ENCODE measurements at places on chromosomes 7 and 10.

DNA sequence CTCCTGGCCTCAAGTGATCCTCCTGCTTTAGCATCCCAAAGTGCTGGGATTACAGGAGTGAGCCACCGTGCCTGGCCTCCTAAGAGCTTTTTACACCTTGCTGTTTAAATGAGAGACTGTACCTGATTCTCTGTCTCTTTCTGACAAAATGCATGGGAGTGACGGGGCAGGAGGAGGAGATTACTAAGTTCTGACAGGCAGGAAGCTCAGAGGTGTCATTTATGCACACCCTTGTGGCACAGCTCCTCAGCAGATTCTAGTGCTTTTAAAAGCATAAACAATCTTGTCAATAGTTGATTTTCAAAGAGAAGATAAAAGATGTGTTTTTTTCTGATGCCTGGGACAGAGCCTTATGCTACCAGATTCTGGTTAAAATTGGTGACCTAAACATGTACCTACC, 39.7 kb upstream of the STEAP4 start:
- no peak for DNase-seq

- DNase-seq: peak; percentile 27
These were observed 2.0 kb upstream of the ZNF398 start for GRCh38 chr7:149145031-149145845.

GRCh38 chr7:27151931-27152815, at the start of gene HOXA3:
Gene HOXA3 (minus strand): TSS chr7:27152583. CDS start chr7:27110640, 41,943 bp downstream.
- peak; percentile 94 for DNase-seq

GRCh38 chr7:115387137-115387536, 465.2 kb downstream of the MDFIC start:
- no peak for DNase-seq

- DNase-seq: peak; percentile 6
These were observed 18.8 kb downstream of the NEBL start for GRCh38 chr10:20877986-20878983.

DNA sequence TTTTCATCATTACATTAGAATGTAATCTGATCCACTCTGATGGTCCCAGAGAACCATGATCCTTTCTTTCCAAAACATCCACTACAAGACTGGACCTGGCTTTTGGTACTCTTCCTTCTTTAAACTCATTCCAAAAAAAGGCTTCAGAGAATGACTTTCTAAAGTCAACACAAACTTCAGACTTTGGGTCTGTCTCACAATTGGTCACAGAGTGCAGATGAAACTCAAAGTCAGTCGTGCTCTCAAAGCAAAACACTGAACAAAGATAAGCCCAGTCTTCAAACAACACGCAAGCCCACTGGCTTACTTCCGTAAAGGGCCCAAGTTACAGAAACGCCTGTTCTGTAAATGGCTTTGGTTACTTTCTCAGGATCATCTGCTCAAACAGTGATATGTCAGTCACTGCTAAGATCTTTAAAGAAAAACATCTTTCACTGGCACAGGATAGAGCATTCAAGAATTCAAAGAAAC, 250.9 kb upstream of the MKLN1 start:
- no peak for DNase-seq

GRCh38 chr10:101122270-101123084, 8.6 kb upstream of the TLX1 start:
- DNase-seq: no peak

DNA sequence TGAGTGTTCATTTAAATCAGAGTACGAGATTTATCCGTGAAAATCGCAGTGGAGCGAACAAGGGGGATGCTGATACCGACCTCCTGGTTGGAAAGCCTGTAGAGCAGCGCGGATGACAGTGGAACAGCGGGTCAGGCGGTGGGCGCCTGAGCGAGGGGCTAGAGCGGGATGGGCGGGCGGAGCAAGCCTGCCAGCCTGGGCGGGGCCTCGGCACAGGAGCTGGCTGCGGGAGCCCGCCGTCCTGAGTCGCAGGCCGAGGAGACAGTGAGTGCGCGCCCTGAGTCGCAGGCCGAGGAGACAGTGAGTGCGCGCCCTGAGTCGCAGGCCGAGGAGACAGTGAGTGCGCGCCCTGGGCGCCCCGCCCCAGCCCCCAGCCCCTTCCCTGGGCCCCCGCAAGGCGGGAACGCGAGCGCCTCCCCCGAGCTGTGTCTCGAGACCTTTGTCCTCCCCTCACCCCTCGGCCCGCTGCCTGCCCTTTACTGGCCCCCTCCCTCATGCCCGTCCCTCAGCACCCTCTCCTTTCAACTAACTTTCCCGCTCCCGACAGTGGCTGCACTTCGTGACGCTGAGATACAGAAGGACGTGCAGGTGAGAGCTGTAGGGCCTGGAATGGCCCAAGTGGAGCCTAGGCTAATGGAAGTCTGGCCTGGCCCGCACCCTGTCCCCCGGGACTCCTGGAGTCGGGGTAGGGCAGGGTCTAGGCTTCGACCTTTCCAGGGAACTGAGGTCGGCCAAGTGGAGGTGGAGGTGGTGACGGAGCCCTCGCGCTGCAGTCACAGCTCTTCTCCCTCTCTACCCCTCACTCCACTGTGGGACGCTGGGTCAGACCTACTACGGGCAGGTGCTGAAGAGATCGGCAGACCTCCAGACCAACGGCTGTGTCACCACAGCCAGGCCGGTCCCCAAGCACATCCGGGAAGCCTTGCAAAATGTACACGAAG, at the start of gene AS3MT:
TSS of gene AS3MT (plus strand) at position 213 of the 941 bp plus-strand sequence. CDS start at position 336, 123 bp downstream.
- DNase-seq: no peak

GRCh38 chr7:86943447-86943846, 116.0 kb downstream of the ELAPOR2 start:
- DNase-seq: no peak

DNA sequence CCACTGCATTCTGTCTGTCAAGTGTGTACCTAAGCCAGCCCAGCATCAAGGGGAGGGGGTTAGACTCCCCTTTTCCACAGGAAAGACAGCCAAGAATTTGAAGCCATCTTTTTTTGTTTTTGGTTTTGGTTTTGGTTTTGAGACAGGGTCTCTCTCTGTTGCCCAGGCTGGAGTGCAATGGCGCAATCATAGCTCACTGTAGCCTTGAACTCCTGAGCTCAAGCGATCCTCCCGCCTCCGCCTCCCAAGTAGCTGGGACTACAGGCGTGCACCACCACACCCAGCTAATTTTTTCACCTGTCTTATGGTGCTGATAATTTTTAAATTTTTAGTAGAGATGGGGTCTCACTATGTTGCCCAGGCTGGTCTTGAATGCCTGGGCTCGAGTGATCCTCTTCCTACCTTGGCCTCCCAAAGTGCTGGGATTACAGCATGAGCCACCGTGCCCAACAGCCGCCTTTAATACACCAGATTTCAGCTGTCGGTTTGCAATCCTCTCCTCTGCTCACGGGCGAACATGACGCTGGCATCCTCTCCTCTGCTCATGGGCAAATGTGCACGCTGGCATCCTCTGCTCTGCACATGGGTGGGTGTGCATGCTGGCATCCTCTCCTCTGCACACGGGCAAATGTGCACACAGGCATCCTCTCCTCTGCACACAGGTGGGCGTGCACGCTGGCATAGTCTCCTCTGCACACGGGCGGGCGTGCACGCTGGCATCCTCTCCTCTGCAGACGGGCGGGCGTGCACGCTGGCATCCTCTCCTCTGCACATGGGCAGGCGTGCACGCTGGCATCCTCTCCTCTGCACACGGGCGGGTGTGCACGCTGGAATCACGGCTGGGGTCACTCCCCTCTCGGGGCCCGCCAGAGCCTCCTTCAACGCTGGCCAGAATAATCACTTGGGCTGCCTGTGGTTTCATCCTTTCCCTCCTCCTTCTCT, 56.0 kb upstream of the PDGFA start:
- DNase-seq: no peak

GRCh38 chr7:2374830-2375728, 20.5 kb downstream of the EIF3B start:
- DNase-seq: no peak

DNA sequence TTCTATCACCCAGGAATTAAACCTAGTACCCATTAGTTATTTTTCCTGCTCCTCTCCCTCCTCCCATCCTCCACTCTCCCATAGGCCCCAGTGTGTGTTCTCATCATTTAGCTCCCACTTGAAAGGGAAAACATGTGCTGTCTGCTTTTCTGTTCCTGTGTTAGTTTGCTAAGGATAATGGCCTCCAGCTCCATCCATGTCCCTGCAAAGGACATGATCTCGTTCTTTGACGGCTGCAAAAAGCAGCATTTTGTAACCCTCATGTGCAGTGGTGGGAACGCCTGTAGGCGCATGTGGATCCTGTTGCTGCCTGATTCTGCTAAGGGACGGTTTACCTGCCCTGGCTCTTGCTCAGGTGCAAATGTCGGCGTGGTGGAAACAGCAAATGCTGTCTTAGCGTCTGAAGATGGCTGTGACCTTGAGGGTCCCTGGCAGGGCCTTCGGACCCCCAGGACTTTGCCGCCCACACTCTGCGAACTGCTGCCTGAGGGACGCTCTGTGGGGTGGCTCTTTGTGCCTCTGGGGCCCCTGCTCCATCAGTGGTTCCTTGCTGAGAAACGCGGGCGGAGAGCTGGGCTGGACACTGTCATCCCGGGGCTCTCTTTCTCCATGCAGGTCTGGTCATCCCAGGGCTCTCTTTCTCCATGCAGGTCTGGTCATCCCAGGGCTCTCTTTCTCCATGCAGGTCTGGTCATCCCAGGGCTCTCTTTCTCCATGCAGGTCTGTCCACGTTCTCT, 5.6 kb upstream of the MTG1 start:
- no peak for DNase-seq

- DNase-seq: no peak
These were observed 12.9 kb downstream of the CDH23 start for GRCh38 chr10:71409516-71410104.

- DNase-seq: no peak
These were observed 137.3 kb downstream of the ELMO1 start for GRCh38 chr7:37311355-37311754.

DNA sequence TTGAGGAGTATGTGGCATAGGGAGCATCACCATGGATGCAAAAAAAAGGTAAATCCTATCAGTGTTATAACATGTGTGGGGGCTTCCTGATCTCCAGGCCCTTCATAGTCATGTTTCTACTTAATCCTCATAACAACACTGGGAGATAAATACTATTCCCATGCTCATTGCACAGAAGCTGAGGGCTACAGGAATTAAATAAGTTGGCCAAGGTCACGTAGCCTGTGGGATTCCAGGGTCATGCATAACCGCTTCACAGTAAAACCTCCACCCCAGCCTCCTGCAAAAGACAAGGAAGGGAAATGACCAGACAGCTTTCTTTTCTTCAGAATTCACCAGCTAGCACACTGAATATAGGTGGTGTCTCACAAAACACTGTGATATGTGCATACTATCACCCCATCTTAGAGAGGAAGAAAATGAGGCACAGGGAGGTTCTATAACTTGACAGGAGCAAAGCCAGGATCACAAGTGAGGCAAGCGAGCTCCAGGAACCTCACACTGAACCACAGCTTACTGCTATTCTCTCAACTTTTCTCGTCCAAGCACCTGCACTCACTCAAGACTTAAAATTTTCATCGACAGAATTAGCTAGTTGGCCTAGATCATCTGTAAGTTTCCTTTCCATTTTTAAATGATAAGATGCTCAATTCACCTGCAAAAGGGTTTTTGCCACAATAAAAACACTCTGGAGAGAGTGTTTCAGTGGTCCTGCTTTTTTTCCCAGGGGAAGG, 13.4 kb downstream of the JAZF1 start:
- DNase-seq: no peak

DNA sequence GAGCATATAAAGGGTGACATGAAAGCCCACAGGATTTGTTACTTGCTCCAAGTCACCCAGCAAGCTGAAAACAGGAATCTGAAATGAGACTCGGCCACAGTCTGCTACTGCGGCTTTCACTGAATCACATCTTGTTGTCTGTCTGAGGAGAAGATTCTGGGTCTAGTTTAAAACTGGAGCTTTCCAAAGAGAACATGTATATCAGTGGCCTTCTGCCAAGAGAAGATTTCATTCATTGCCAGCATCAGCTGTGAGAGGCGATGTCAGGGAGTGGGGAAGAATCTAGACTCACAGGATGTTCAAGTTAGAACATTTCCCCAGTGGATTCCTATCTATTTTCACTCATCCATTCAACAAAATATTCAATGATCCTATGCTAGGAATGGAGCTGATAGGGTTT, 122.8 kb downstream of the GALNT17 start:
- DNase-seq: no peak

DNA sequence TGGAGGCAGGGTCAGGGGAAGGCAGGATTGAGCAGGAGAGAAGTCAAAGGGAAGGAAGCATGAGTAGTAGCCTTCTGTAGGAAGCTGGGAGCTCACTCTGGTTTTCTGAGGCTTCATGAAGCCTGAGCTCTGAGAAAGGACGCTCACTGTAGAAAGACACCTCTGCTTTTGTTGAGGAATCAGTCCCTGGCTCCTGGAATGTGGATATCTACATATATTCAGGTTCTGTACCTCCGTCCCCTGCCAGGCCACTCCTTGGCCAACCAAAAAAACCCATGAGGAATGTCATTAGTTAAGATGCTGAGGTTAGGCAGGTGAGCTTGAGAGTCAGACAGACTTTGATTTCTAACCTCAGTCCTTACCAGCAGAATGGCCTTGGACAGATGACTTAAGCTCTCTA, 283.5 kb upstream of the HABP2 start:
- DNase-seq: no peak

GRCh38 chr10:1824928-1825327, 87.6 kb upstream of the ADARB2 start:
- no peak for DNase-seq

DNA sequence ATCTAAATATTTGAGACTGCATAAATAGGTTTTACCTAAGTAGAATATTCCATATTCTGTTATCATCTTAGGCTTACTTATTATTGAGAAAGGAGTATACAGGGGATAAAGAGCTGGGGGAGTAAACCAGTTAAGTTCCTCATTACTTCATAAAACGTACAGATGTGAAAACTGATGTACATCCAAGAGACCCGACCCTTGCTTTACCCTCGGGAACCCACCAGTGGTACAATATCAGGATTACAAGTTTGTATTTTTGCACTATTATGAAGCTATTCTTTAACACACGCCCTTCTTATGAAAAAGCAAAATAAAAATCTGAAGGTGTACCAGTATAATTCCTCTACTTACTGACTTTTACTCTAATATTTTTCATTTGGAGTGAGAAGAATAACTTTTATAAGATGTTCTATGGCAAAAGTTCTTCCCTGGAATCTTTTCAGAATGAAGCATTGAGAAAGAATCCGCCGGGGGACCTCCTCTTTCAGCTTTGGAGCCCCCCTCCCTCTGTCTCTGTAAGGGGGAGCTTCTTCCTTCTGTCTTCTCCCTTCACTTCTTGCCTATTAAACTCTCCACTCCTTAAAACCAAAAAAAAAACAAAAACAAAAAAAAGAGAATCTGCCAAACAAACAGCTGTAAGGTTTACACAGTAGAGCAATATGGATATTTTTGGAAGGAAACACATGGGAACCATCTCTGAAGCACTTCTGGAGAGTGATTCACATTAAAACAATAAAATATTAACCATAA, 550.0 kb downstream of the TNS3 start:
- DNase-seq: no peak
